ENCODE measurements at places on chromosomes 5 and 9.

DNA sequence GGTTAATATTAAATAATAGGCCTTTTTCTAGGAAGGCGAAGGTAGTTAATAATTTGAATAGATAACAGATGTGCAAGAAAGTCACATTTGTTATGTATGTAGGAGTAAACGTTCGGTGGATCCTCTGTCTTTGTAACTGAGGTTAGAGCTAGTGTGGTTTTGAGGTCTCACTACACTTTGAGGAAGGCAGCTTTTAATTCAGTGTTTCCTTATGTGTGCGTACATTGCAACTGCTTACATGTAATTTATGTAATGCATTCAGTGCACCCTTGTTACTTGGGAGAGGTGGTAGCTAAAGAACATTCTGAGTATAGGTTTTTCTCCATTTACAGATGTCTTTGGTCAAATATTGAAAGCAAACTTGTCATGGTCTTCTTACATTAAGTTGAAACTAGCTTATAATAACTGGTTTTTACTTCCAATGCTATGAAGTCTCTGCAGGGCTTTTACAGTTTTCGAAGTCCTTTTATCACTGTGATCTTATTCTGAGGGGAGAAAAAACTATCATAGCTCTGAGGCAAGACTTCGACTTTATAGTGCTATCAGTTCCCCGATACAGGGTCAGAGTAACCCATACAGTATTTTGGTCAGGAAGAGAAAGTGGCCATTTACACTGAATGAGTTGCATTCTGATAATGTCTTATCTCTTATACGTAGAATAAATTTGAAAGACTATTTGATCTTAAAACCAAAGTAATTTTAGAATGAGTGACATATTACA, 45.7 kb downstream of the TGFBR1 start:
- no peak for DNase-seq

GRCh38 chr5:174825587-174825986, 101.2 kb downstream of the MSX2 start:
- DNase-seq, result peak; percentile 79

DNA sequence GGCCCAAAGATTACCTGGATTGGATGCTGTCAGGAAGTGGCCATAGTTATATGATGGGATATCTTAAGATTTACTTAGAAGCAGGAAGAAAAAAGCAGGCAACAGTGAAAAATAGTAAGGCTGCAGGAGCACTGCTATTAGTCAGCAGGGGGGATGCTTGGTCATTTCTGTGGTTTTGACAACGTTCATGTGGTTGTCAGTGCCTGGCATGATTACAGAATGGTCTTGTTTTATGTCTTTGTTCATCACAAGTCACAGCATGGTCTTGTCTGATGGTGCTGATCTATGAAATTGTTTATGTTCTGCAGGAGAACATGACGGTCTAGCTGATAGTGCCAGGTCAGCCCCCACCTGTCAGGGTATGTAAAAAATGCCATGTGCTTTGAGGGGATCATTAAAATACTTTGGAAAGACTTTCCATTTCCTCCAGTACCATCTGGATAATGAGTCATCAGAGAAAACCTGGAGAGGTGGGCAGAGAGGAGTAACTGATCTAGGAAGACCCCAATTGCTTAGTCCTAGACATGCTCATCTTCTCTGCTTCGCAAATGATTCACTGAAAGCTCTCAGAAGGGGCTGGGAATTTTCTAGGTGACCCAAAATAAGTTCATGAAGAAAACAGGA, 48.5 kb downstream of the PLGRKT start:
- peak; percentile 96 for DNase-seq

GRCh38 chr9:127763918-127764384, 14.5 kb downstream of the SH2D3C start:
- peak; percentile 23 for DNase-seq

- no peak for DNase-seq
Measured at GRCh38 chr5:165349735-165350134, 1844.3 kb downstream of the MAT2B start.

- peak; percentile 23 for DNase-seq
Measured at GRCh38 chr5:156109317-156110023, 217.5 kb upstream of the SGCD start.

- no peak for DNase-seq
Measured at GRCh38 chr9:135724186-135724787, 22.3 kb downstream of the KCNT1 start.

DNA sequence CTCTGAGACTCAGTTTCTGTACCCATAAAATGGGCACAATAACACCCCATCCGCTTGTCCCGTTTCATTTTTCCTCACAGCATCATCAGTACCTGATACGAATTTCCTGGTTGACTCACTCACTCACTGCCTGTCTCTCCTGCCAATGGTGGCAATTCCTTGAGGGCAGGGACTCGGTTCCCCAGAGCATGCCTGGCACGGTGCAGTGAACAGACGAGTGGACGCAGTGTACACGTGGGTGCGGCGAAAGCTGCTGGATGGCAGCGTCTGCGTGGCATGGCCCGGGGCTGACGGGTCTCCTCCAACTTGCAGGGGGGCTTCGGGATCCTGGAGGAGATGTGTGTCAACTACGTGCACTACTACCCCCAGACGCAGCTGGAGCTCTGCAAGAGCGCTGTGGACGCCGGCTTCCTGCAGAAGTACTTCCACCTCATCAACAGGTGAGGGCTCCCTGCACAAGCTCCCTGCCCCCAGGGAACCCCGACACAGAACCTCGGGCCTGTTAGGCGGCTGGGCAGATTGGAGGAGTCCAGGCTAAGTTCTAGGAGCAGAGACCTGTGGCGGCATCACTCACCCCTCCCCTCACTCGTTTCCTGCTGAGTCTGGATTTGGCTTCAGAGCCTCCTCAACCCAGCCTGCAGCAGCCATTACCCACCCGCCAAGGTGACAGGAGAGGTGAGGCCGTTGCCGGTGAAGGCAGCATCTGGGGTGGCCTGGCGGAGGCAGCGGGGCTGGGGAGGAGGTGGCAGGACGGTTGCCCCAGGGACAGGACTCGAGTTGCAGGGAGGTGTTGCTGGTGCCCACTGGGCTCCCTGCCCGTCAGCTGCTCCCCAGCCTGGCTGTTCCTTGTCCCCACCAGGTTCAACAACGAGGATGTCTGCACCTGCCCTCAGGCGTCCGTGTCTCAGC, 20.3 kb downstream of the DBH start:
- DNase-seq, result no peak

GRCh38 chr5:58934629-58935097, 351.8 kb downstream of the RAB3C start:
- DNase-seq, result peak; percentile 70

- DNase-seq, result peak; percentile 17
Measured at GRCh38 chr5:79493596-79494345, 20.2 kb downstream of the HOMER1 start.

- DNase-seq, result peak; percentile 68
Measured at GRCh38 chr5:72328172-72328571, 8.0 kb downstream of the PTCD2 start.

DNA sequence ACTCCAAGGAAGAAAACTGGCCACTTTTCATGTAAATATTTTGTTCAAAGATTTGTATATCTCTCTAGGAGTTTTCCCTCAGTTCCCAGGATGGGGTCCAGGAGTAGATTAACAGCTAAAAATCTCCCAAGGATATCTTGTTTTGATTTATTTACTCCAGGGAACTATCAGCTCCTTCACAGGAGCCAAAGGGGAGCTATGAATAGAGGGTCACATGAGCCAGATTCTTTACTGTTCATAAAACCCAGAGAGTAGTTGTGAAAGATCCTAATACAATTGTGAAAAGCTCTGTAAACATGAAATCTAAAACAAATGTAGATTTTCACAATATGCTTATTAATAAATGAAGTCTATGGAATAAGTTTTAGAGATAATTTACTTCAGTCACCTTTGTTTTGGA, 16.9 kb downstream of the DIMT1 start:
- peak; percentile 50 for DNase-seq

GRCh38 chr5:158276692-158277091, 417.7 kb upstream of the CLINT1 start:
- DNase-seq, result no peak

DNA sequence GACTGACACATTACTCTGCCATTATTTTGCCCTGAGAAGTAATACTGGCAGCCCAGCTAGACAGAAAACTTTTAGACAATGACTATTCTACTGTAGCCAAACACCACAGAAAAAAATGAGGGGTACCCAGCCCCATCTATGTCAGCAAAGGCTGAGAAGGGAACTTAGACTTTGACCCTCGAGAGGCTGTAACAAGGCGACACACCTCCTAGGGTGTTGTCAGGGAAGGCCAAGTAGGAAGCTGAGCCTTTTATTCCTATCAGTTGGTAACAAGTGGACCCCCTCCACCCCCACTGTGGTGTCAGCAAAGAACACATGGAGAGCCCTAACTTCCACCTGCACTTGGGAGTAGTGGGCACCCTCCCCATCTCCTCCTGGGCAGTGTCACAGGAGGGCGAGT, 55.6 kb downstream of the SPTLC1 start:
- no peak for DNase-seq

GRCh38 chr5:128234928-128235641, 151.5 kb downstream of the SLC12A2 start:
- no peak for DNase-seq

GRCh38 chr5:59299006-59299405, 594.5 kb downstream of the PDE4D start:
- no peak for DNase-seq

DNA sequence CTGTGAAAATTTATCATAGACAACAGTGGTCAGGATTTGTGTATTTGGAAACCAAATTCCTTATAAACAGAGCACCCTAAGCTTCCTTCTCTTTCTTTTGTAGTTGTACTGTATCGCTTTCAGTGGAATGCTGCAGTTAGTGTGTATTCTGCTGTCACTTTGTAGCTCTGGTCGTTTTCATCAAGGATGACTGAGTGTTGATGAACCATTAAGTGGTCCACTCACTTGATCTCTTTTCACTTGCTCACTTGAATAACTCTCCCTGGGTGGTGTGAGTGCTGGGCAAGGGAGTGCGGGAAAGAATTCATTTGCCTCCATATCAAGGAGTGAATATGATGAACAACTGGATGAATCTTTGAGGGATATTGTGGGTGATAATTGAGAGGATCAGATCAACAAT, 1225.7 kb upstream of the WWC1 start:
- no peak for DNase-seq
